Eye (tissue), 1 donor: ENCODE measurements at places on chromosomes 16 and 17.
A peak's percentile ranks its signal among the peaks of the same experiment; 100 is the strongest.

GRCh38 chr16:1532081-1532760, 1.2 kb upstream of the TMEM204 start:
- no peak for DNase-seq

- DNase-seq, result peak; percentile 42
Observed at GRCh38 chr16:2365397-2366294, 25.1 kb upstream of the ABCA3 start.

DNA sequence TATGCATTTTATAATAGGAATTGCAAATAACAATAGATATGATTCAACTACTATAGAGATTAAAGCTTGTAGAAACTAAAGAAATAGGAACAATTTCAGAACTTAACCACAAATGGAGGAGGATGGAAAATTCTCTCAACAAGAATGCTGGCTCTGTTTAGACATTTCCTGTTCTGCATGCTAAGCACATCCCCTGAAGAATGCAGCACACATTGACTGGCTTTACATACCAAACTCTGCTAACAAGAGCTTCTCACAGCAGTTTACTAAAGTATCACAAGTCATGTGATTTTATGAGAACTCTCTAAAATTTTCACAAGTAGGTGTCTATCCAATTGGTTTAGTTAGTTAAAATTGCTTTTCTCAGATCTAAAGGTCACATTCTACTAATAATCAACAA, 85.2 kb downstream of the SPAG9 start:
- peak; percentile 70 for DNase-seq

- no peak for DNase-seq
Observed at GRCh38 chr17:29968271-29968670, 26.8 kb downstream of the EFCAB5 start.

GRCh38 chr16:70660672-70661350, 14.5 kb downstream of the IL34 start:
- no peak for DNase-seq
